ENCODE measurements at places on chromosomes 2 and 18. TPM values are rescaled to one million over a fixed set of nuclear protein-coding genes. Genes with fewer than 3 reads are reported as not detected.

DNA sequence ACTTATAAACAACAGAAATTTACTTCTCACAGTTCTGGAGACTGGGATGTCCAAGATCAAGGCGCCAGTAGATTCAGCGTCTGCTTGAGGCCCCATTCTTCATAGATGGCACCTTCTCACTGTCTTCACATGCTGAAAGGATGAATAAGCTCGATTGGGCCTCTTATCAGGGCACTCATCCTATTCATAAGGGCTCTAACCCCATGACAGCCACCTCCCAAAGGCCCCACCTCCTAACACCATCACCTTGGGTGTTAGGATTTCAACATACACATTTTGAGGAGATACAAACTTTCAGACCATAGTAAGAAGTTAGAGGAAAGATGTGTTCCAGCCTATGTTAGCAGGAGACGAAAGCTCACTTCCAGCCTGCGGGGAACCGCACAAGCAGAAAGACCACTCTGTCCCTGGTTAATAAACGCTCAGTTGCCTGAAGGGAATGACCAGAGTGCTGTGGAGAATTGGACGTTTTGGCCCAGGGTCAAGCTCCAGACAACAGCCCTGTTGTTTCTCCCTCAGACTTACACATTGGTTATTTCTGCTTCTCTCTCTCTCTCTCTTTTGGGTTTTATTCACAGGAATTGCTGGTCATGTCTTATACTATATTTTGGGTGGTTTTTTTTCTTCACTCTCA lies 90.3 kb downstream of the MAPRE2 start:
- H3K27me3 ChIP-seq: no peaks in the 10 kb centered on the region
- H3K4me1 ChIP-seq: peaks cover 14% of the 10 kb centered on the region
- H3K27ac ChIP-seq: peak overlapping the region; percentile 44
- H3K4me3 ChIP-seq: no peak overlapping the region
- peaks cover 6% of the 10 kb centered on the region for H3K36me3 ChIP-seq

GRCh38 chr18:51169731-51170130 lies 27.8 kb downstream of the MEX3C start:
- H3K4me1 ChIP-seq: peaks cover 10% of the 10 kb centered on the region
- no peaks in the 10 kb centered on the region for H3K27me3 ChIP-seq
- no peak overlapping the region for H3K27ac ChIP-seq
- DNase-seq: no peak
- no peak overlapping the region for H3K4me3 ChIP-seq

- H3K36me3 ChIP-seq: no peaks in the 10 kb centered on the region
- H3K27me3 ChIP-seq: no peaks in the 10 kb centered on the region
These were observed at the start of gene CETN1 for GRCh38 chr18:580154-580553. TSS of gene CETN1 (plus strand) at chr18:580380. CDS start at chr18:580409, 29 bp downstream.

GRCh38 chr2:218892693-218893348 lies 12.2 kb downstream of the WNT10A start:
- H3K27ac ChIP-seq: no peak overlapping the region
- H3K4me1 ChIP-seq: peaks cover 34% of the 10 kb centered on the region
- DNase-seq: peak; percentile 67

- no peak overlapping the region for H3K27ac ChIP-seq
- H3K27me3 ChIP-seq: no peaks in the 10 kb centered on the region
- no peak for DNase-seq
- peaks cover 18% of the 10 kb centered on the region for H3K4me1 ChIP-seq
- peaks cover 6% of the 10 kb centered on the region for H3K36me3 ChIP-seq
These were observed 6.1 kb upstream of the ATG16L1 start for GRCh38 chr2:233245406-233245805.

DNA sequence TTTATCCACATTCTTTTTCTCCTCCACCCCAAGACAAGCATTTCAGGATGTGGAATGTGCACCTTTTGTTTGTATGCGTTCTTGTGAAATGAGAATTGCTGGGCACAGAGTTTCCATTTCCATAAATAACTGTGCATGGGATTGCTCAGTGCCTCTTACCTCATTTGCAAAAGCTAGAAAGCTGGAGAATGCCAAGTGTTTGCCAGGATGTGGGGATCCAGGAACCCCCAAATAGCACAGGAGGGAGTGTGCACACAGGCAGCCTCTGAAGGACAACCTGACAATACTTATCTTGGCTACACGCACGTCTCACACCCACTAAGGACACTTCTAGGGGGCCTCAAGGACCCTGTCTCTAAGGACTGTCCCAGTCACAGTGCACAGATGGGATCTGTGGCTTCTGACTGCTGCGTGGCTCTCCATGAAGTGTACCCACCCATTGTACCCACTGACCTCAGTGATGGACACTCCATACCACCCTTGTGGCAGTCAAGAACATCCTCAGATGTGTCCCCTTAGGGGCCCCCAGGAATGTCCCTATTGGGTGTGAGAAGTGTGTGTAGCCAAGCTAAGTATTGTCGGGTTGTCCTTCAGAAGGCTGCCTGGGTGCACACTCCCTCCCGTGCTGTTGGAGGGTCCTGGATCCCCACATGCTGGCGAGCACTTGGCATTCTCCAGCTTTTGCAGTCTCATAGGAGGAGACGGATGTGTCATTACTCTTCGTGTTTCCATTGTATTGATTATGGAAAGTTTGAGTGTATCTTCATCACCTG lies 38.4 kb downstream of the CAPN13 start:
- peaks cover 79% of the 10 kb centered on the region for H3K27me3 ChIP-seq
- H3K27ac ChIP-seq: no peak overlapping the region
- DNase-seq: no peak
- H3K36me3 ChIP-seq: no peaks in the 10 kb centered on the region

DNA sequence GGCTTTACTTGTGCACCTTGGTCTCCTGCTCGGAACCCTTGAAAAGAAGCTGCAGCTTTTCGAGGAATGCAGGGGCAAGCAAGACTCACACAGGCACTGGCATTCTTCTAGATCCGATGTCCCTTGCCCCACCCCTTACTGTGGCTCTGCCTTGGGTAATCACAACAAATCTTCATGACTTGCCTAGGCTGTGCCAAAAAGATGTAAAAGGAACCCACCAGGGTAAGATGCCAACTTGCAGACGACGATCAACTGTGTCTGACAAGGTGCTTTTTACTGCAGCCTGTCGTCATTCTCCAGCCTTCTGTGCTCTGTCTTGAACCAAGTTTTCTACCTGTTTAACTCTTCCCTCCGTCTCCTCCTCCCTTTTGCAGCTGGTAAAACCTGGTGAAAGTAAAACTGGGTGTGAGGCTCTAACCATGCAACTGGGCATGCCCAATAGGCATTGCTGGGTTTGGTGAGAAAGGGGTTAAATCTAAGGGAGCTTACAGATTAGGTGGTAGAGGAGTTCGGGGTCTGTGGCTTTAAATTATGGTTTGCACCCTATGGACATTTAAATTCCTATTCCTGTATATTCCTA lies 909 bp upstream of the NRXN1 start:
- H3K27me3 ChIP-seq: peaks cover 14% of the 10 kb centered on the region
- H3K4me1 ChIP-seq: peaks cover 9% of the 10 kb centered on the region
- H3K27ac ChIP-seq: no peak overlapping the region
- no peak for DNase-seq

DNA sequence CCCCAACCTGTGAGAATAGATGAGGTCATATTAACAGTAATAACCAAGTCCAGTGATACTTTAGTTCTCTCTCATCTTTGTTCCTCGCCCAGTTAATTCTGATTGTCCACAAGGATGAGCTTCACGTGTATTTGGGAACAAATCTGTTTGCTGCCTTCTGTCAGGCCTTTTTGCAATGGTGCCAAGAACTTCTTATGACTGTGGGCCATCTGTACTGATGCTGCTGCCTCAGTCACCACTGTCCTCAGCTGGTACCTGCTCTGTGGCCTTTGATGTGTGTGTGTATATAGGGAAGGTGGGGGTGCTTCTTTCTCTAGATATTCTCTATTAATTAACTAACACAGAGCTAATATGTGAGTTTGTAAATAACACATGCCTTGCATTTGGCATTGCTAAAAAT lies 392.9 kb downstream of the TGIF1 start:
- H3K27me3 ChIP-seq: peaks cover 11% of the 10 kb centered on the region
- DNase-seq: no peak
- H3K4me3 ChIP-seq: no peak overlapping the region
- peaks cover 2% of the 10 kb centered on the region for H3K4me1 ChIP-seq
- no peaks in the 10 kb centered on the region for H3K36me3 ChIP-seq

- H3K27ac ChIP-seq: no peak overlapping the region
- H3K4me3 ChIP-seq: no peak overlapping the region
- DNase-seq: no peak
- no peaks in the 10 kb centered on the region for H3K4me1 ChIP-seq
These were observed 572.7 kb upstream of the SALL3 start for GRCh38 chr18:78406743-78407465.

- no peak overlapping the region for H3K4me3 ChIP-seq
- H3K4me1 ChIP-seq: no peaks in the 10 kb centered on the region
- H3K36me3 ChIP-seq: no peaks in the 10 kb centered on the region
- H3K27ac ChIP-seq: no peak overlapping the region
- no peak for DNase-seq
These were observed 182.3 kb downstream of the FAM210A start for GRCh38 chr18:13543811-13544732.

DNA sequence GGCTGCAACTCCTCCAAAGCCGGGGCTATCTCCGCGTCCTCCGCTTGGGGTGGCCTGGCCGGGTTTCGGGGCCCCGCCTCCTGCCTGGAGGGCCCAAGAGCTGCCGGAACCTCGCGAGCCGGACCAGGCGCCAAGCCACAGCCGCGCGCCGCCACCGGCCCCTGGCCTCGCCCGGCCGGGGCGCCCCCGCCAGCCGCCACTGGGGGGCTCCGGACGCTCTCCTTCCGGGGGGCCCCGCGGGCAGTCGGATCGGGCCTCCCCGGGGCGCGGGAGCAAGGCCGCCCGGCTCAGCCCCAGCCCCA lies 17.4 kb upstream of the HAAO start:
- peaks cover 13% of the 10 kb centered on the region for H3K4me1 ChIP-seq
- peak overlapping the region; percentile 84 for H3K27ac ChIP-seq
- H3K4me3 ChIP-seq: peak overlapping the region; percentile 80
- peak; percentile 80 for DNase-seq

DNA sequence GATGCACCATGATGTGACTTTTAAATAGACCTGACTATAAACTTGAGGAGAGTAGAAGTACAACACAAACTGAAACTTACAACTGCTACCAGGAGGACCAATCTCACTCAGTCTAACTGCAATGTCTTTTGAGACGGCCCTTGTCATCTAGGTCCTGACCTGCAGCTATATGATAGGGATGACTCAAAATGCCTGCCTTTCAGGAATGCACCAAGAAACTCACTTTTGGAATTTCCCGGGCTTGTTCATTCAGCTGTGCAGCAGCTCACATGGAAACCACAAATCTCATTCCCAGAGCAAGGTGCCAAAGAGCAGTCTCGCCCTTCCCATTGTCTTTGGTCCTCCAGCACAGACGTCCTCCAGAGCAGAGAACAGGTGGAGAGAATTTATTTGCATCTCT lies 113.7 kb downstream of the SPOPL start:
- H3K27ac ChIP-seq: no peak overlapping the region
- H3K4me3 ChIP-seq: no peak overlapping the region
- H3K27me3 ChIP-seq: no peaks in the 10 kb centered on the region
- peak; percentile 54 for DNase-seq

- peaks cover 21% of the 10 kb centered on the region for H3K4me1 ChIP-seq
- H3K27me3 ChIP-seq: no peaks in the 10 kb centered on the region
- H3K4me3 ChIP-seq: no peak overlapping the region
- DNase-seq: no peak
- H3K36me3 ChIP-seq: no peaks in the 10 kb centered on the region
- H3K27ac ChIP-seq: no peak overlapping the region
These were observed 5.5 kb upstream of the RMDN2 start for GRCh38 chr2:37919631-37920032.

DNA sequence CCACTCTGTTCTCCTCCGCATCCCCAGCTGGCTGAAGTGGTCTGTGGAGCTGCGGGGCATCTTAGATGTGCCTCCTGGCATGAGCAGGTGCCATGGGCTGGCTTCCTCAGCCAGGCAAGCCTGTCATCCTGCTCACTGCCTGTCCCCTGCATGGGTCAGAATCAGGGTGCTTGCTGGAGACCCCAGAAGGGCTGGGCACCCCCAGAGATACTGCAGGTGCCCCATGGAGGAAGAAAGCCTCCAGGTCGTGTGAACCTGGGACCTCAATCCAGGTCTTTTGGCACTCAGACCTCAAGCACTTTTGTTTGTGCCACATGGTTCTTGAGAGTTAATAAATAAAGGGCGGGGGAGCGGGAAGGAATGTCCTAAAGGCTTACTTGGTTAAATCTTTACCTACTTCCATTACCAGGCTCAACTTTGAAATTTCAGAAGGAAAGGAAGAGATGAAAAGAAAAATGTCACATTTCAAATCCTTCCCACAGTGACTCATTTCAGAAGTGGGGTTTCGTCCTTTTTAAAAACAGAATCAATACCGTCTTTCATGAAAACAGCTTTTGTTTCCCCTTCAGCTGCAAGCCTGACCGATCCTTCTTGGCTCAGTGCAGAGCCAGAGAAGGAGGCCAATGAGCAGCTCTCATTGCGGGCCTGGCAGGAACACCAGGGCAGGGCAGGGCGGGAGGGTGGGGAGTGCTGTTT lies 69.9 kb downstream of the RHOB start:
- H3K27me3 ChIP-seq: no peaks in the 10 kb centered on the region
- no peaks in the 10 kb centered on the region for H3K36me3 ChIP-seq
- H3K4me3 ChIP-seq: no peak overlapping the region
- H3K4me1 ChIP-seq: peaks cover 19% of the 10 kb centered on the region
- no peak for DNase-seq
- peak overlapping the region; percentile 33 for H3K27ac ChIP-seq

GRCh38 chr18:26574958-26575864 lies 26.9 kb upstream of the KCTD1 start:
- H3K27ac ChIP-seq: peak overlapping the region; percentile 72
- H3K36me3 ChIP-seq: no peaks in the 10 kb centered on the region
- DNase-seq: peak; percentile 69
- H3K27me3 ChIP-seq: no peaks in the 10 kb centered on the region

- no peaks in the 10 kb centered on the region for H3K4me1 ChIP-seq
- H3K4me3 ChIP-seq: no peak overlapping the region
- H3K27me3 ChIP-seq: no peaks in the 10 kb centered on the region
- no peak overlapping the region for H3K27ac ChIP-seq
- DNase-seq: peak; percentile 75
- peaks cover 35% of the 10 kb centered on the region for H3K36me3 ChIP-seq
These were observed 285.6 kb downstream of the AGAP1 start for GRCh38 chr2:235779444-235779896.

DNA sequence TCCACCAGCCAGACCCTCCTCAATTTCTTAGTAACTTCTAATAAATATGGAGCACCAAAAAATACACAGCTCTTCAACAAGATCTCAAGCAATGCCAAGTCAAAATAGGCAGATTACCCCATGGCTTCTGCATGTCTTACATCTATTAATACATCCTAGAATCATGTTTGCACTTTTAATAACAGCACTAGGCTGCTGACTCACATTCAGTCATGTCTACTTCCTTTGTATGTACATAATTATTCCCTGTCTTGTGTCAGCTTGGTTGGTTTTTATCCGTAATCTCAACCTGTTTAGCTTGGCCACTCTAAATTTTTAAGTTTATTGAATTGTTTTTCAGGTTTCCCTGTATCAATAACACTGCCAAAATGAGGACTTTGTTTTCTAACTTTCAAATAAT lies 420.1 kb upstream of the ACVR2A start:
- no peak overlapping the region for H3K4me3 ChIP-seq
- DNase-seq: no peak
- no peaks in the 10 kb centered on the region for H3K4me1 ChIP-seq
- H3K27me3 ChIP-seq: no peaks in the 10 kb centered on the region

Gene VRK2
- total RNA-seq: 44.6 TPM

Gene DES
- total RNA-seq: not detected

Gene SFT2D3
- 3.6 TPM for total RNA-seq

Gene BMP10
- total RNA-seq: not detected

Gene TCF23
- not detected for total RNA-seq

Gene ZC3H6
- total RNA-seq: 18.6 TPM

Gene HOXD12
- not detected for total RNA-seq

Gene GREB1
- total RNA-seq: 2.3 TPM
